ENCODE measurements at places on chromosomes 5 and 9.

GRCh38 chr5:119036101-119036762 is 34.7 kb upstream of the DMXL1 start:
- ATAC-seq = peak; percentile 87

- ATAC-seq = no peak
Measured at GRCh38 chr5:58666141-58666540, 83.3 kb downstream of the RAB3C start.

- ATAC-seq = no peak
Measured at GRCh38 chr5:129689045-129689444, 58.8 kb upstream of the MINAR2 start.

GRCh38 chr5:98753507-98753906 is 20.0 kb upstream of the RGMB start:
- no peak for ATAC-seq

- ATAC-seq = no peak
Measured at GRCh38 chr5:14356305-14356704, 213.2 kb downstream of the TRIO start.

GRCh38 chr5:103466495-103466894 is 96.1 kb downstream of the NUDT12 start:
- no peak for ATAC-seq

DNA sequence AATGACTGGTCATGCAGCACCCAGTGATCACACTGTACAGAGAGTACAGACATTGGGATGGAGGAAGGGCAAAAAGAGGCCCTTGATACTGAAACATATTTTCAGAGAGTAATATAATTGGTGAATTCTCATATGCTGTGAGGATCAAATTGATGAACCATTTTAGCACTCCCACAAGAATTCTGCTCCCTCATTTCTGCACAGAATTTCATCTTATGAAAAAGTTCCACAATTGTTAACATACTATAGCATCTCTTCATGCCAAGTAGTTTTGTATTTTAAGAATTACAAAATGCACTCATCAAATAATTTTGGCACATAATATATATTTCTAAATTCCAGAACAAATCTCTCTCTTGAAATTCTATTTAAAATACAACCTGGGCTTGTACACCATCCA is 351.2 kb downstream of the PDE4D start:
- no peak for ATAC-seq

- ATAC-seq = no peak
Measured at GRCh38 chr5:101950019-101950418, 346.1 kb downstream of the SLCO4C1 start.

- peak; percentile 38 for ATAC-seq
Measured at GRCh38 chr9:36855448-36856315, 178.4 kb downstream of the PAX5 start.

Data from activated CD4-positive, CD25-positive, alpha-beta regulatory T cell treated with anti-CD3 and anti-CD28 coated beads, Interleukin-2, amount 50 U/mL, for 24 hours (primary cell).